Liver (tissue), 10 donors: ENCODE measurements at places on chromosomes 5 and 9. TPM values are rescaled to one million over a fixed set of nuclear protein-coding genes. Genes with fewer than 3 reads are reported as not detected.

FOXD4L4 gene
- not detected for polyA plus RNA-seq

PHF24 gene
- 0.01 TPM for polyA plus RNA-seq

PDGFRB gene
- polyA plus RNA-seq: 6.1 TPM

ANAPC2 gene
- polyA plus RNA-seq: 19.9 TPM

TSSK1B gene
- polyA plus RNA-seq: not detected

BARHL1 gene
- not detected for polyA plus RNA-seq

LHFPL2 gene
- 3.9 TPM for polyA plus RNA-seq

DNA sequence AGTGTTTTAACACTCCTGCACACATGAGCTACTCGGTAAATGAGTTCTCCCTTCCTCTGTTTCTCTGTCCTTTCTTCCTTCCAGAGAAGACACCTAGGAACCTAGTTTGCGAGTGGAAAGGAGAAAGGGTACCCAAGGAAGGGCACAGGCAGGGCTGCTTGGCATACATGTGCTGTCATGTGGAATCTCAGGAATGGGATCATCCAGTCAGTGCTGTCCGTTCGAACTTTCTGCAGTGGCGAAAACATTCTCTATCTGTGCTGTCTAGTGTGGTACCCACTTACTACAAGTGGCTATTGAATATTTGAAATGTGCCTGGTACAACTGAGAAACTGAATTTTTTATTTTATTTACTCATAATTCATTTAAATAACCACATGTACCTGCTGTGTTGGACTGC is 28.0 kb downstream of the NLN start:
- no peaks in the 10 kb centered on the region for H3K36me3 ChIP-seq
- no peak overlapping the region for H3K27ac ChIP-seq
- no peak overlapping the region for H3K4me3 ChIP-seq
- DNase-seq: no peak
- H3K27me3 ChIP-seq: no peaks in the 10 kb centered on the region
- peaks cover 12% of the 10 kb centered on the region for H3K4me1 ChIP-seq

DNA sequence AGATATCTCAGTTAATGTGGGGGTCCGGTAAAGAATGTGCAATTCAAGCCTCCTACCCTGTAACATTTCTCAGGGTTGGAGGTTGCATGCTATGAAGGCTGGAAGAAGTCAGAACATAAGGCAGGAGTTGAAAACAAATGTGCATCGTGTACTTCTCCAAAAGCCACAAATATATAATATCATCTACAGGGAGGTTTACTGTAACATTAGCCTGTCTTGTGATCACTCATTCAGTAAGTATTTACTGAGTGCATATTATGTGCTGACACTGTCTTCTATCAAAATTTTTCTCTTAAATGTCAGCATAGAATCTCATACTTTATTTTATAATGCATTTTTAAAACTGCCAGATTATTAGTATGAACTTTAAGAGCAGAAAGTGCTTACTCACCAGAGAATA is 105.6 kb upstream of the ZNF366 start:
- H3K27ac ChIP-seq: no peak overlapping the region
- H3K4me1 ChIP-seq: no peaks in the 10 kb centered on the region
- no peaks in the 10 kb centered on the region for H3K36me3 ChIP-seq
- no peak for DNase-seq
- H3K4me3 ChIP-seq: no peak overlapping the region

GRCh38 chr9:82923912-82924605 is 138.9 kb downstream of the RASEF start:
- no peaks in the 10 kb centered on the region for H3K36me3 ChIP-seq
- no peak overlapping the region for H3K4me3 ChIP-seq
- H3K4me1 ChIP-seq: no peaks in the 10 kb centered on the region

DNA sequence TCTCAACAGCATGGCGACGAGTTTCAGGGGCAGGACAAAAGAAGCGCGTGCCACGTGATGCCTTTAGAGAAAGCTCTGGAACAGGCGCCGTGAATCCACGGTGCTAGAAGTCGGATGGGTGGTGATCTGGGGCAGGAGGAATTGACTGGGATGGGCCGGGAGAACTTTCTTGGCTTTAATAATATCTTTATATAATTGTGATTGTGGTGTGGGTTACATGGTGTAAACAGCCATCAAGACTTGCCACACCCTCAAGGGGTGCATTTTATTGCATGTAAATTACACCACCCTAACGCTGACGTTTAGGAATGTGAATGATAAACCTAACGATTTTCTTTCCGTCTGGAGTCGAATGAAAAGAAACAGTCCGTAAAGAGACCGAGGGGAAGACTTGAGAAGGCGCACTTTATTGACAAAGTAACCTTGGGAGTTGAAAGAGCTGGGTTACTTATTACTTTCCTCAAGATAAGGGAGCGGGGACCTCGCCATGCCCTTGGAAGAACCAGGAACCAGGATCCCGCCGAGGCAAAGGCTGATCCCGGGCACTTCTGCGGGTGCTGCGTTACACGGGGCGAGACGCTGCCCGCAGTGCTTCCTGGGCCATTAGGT is 8.5 kb downstream of the NRARP start:
- peak overlapping the region; percentile 26 for H3K4me3 ChIP-seq
- H3K4me1 ChIP-seq: peaks cover 3% of the 10 kb centered on the region
- no peaks in the 10 kb centered on the region for H3K27me3 ChIP-seq
- DNase-seq: peak; percentile 32
- H3K27ac ChIP-seq: peak overlapping the region; percentile 26

GRCh38 chr5:133701871-133702270 is 89.5 kb upstream of the FSTL4 start:
- no peaks in the 10 kb centered on the region for H3K27me3 ChIP-seq
- H3K27ac ChIP-seq: no peak overlapping the region

DNA sequence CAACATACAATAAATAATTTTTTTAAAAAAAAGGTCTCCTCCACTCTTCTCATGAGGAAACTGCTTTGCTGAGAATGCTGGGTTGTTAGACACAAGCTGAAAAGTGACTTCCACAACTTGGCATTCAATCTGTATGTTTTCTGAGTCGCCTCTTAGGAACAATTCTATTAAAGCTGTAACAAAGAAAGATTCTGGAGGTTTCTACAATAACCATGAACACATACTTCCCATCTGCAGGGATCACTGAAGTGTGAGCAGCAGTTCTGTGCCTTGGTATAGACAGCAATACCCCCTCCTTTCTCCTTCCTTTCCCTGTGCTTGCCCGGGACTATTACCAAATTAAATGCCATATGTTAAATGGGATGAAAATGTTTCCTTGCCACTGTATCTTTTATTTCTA is 1.5 kb downstream of the DIRAS2 start:
- H3K4me3 ChIP-seq: no peak overlapping the region
- peaks cover 5% of the 10 kb centered on the region for H3K4me1 ChIP-seq
- DNase-seq: no peak
- H3K27ac ChIP-seq: no peak overlapping the region
- H3K27me3 ChIP-seq: peaks cover 10% of the 10 kb centered on the region
- H3K36me3 ChIP-seq: no peaks in the 10 kb centered on the region

DNA sequence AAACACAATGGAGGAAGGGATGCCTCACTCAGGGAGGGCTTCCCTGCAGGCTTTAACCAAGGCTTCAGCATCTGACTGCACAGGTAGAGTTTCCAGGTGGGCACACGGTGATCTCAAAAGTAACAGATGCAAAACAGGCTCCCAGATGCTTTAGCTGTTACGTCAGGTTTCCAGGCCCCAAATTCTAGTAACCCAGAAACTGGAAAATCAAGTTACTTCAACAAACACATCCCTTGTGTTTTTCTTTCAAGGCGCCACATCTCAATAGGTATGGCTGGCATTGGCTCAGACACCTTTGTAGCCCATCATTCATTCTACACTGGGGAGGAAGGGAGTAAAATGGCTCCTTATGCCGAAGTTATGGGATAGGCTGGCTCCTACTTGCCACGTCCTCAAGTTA is 27.4 kb downstream of the NRG2 start:
- H3K36me3 ChIP-seq: no peaks in the 10 kb centered on the region
- no peak overlapping the region for H3K4me3 ChIP-seq
- H3K4me1 ChIP-seq: no peaks in the 10 kb centered on the region
- DNase-seq: no peak

DNA sequence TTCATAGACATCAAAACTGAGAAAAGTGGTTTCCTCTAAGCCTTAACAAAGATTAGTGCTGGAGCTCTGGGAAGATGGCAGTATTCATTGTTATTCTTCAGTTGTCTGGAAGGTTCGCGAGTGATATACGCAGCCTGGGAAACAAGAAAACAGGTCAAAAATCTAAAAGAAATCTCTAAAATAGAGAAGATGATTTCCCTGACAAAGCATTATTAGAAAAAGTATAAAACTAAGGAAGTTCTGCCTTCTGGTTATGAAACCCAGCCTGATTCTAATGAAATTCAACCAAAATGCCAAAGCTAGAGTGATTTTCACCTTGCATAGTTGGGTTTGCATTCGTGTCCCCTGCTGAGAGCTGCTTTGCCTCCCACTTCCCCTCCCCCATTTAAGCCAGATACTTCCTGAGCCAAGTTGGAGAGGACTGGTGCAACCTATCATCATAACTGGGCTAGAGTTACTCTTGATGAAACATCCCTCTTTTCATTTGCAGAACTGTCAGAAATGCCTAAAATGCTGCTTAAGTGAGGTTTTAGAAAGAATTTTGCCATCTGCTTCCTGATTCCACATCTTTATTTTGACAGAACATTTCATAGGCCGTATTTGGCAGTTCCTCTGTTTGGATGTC is 48.4 kb downstream of the NDFIP1 start:
- no peaks in the 10 kb centered on the region for H3K4me1 ChIP-seq
- no peaks in the 10 kb centered on the region for H3K27me3 ChIP-seq
- H3K27ac ChIP-seq: no peak overlapping the region
- no peak for DNase-seq

DNA sequence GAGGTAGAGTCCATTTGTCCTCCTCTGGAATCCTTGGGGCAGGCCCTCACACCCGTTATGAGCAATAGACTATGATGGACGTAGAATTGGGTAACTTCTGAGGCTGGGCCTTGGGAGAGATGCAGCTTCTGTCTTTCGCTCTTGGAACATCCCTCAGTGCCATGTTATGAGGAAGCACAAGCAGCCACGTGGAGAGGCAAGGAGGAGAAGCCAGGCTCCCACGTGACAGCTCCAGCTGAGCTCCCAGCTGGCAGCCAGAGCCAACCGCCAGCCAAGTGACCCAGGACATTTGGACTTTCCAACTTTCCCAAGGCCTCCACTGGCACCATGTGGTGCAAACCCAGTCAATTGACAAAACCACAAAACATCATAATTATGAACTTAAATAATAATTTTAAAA is 43.0 kb upstream of the BOD1 start:
- DNase-seq: no peak
- H3K27ac ChIP-seq: no peak overlapping the region
- no peaks in the 10 kb centered on the region for H3K27me3 ChIP-seq

- DNase-seq: no peak
- no peak overlapping the region for H3K27ac ChIP-seq
- no peaks in the 10 kb centered on the region for H3K27me3 ChIP-seq
- no peak overlapping the region for H3K4me3 ChIP-seq
Observed at GRCh38 chr9:81999806-82000205, 11.2 kb downstream of the SPATA31D1 start.

GRCh38 chr9:76898786-76899185 is 7.1 kb downstream of the PRUNE2 start:
- no peaks in the 10 kb centered on the region for H3K4me1 ChIP-seq
- H3K27me3 ChIP-seq: peaks cover 17% of the 10 kb centered on the region
- no peak overlapping the region for H3K27ac ChIP-seq
- no peak overlapping the region for H3K4me3 ChIP-seq

GRCh38 chr9:31389075-31389474 is 995.4 kb upstream of the ACO1 start:
- no peaks in the 10 kb centered on the region for H3K27me3 ChIP-seq
- H3K27ac ChIP-seq: no peak overlapping the region
- DNase-seq: no peak
- no peak overlapping the region for H3K4me3 ChIP-seq
- H3K4me1 ChIP-seq: no peaks in the 10 kb centered on the region

DNA sequence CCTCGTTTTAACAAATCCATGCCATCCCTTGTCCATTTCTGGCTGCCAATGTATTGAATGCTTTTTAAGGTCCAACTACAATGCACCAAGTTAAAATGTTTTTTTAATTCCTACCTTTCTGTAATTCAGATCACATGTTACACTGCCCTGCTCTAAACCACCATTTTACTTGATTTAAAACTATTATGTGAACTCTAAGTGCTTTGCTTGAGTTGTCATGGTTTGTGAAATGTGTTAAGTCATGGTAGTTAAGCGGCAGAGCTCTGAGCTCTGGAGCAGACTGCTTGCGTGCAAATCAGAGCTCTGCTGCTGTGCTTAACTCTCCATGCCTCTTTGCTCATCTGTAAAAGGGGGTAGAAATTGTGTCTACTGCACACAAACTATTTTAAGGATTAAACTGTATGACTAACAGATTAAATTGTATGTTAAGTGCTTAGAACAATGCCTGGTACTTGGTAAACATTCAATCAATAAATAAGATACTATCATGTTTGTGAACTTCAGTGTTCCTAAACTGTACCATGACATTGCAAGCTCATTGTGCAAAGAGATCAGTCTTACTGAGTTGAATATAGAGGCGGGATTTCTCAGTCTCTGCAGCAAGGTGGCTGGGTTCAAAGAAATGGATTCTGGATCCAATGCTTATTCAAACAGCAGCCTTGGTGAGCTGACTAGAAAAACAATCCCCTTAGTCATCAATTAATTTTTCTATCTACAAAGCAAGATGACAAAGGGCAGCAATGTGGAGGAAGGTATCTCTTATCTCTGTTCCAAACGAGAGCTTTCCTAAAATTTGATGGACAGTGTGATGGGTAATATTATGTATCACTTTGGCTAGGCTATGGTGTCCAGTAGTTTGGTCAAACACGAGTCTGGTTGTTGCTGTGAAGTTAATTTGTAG is 16.1 kb upstream of the CMBL start:
- H3K4me3 ChIP-seq: no peak overlapping the region
- no peaks in the 10 kb centered on the region for H3K4me1 ChIP-seq
- no peak overlapping the region for H3K27ac ChIP-seq
- no peaks in the 10 kb centered on the region for H3K27me3 ChIP-seq

DNA sequence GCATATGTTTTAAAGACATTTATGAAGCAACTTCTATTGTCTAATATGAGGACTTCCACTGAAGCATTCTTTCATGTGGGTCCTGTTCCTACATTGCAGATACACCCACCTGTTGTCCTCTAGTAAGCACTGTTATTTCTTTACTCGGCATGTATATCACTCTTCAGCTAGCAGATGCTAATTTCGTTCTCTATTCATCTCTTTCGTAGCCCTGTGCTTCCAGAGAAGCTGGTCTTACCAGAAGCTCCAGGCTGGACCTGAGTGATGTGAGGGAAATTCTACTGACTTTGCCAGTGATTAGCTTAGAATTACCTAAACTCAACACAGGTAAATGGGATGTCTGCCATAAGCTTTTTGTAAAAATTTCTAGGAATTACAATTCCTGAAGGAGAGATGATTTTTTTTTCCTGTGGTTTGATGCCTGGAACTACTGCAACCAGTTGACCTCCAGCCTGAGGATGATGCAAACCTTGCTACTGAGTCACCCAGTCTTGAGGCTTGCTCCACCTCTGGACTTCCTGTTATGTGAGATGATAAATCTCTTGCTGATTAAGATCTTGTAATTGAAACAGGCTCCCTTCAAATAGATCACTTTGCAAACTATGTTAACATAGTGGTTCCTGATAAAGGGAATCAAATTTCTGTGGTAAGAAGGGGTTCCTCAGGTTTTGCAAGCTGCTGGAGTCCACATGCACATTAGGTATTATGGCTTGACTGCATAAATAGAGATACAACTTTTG is 52.2 kb upstream of the SPINK5 start:
- DNase-seq: no peak
- H3K27ac ChIP-seq: no peak overlapping the region
